ENCODE measurements at places on chromosomes 3 and 15.

DNA sequence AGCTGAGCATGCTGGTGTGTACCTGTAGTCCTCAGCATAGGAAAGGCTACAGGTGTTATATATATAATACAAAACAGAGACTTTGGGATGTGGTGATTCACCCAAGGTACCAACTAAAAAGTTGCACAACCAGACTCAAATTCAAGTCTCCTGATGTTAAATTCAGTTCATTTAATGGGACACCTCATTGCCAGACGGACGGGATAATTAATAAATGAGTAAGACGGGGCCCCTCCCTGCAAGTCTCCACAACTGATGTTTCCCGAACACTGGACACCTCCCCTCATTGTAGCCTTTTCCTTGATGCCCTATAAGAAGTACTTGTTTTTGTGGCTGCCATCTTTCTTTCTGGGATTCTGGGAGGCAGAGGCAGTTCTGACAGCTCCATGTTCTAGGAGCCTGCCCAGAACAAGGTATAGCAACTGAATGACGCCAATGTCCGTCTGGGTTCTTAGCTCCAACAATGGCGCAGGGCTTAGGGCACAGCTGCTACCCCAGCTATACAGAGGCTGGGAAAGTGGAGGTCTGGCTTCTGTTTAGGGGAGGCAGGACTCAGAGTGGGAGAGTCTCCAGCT lies 50.7 kb downstream of the CDC25A start:
- no peak for DNase-seq

DNA sequence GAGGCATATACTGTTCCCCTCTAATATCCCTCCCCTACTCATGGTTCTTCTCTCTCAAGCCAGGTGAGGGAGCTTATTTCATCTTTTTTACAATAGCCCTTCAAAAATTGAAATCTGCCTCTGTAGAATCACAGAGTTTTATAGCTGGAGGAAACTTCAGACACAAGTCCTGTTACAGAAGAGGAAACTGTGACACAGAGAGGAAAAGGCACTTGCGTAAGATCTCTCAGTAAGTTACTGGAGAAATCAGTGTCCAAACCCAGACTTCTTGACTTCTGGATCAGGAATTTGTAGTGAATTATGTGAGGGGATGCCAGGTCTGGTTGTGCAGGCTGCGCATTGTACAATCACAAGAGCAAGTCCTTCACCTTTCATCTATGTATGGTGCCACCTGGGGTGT lies 4.6 kb downstream of the FGD5 start:
- DNase-seq = no peak

DNA sequence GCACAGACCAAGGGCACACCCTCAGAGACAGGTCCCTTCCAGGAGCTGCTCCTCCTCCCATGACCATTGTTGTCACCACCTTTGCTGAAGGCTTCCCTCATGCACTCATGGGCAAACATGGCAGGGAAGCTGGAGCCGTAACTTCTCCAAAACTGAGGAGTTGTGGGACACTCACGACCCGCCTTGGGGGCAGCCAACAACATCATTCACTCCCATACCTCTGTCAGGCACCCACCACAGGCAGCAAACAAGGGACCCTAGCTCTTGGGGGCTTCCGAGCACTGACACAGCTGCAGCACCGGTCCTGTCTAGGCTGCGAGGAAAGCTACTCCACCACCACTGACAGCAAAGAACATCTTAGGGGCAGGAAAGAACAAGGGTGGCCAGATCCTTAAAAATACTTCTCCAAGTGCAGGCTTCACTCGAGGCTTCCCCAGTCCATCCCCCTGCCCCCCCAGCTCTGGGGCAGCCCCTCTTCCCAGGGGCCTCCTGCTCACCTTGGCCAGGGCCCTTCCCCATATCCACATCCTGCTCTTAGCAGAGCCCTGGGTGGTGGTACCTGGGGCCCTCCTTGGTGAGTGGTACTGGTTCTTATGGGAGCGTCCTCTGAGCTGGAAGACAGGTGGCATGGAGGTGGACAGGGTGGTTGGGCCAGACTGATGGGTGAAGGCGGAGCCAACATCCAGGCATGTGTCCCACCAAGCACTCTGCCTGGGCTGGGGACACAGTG lies 28.0 kb upstream of the DUSP7 start:
- DNase-seq = no peak

GRCh38 chr3:179971280-179971679 lies 65.5 kb downstream of the PEX5L start:
- no peak for DNase-seq

DNA sequence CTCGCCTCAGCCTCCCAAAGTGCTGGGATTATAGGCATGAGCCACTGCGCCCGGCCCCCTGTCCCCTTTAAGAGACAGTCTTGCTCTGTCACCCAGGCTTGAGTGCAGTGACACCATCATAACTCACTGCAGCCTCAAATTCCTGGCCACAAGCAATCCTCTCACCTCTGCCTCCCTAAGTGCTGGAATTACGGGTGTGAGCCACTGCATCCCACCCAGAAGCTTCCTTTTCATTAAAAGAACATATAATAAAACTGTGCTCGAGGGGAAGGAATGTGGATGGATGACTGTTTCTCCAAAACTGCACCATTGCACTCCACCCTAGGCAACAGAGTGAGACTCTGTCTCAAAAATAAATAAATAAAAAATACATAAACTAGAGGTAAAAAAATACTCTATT lies 70.1 kb downstream of the NCEH1 start:
- no peak for DNase-seq

DNA sequence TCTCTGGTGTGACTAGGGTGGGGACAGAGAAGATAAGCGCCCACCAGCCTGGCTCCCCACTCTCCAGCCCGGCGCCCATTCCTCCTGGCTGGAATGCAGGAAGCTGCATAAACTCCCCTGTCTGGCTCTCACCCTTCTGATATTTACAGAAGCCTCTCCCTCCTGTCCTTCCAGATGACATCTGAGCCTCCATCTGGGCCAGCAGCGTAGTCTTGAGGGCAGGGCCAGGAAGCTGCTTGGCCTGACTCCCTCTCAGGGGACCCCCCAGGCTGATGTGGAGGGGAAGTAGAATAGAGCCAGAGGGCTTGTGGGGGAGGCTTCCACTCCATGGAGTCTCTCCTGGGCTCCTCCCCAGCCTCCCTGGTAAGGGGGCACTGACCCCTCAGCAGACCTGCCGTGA lies 49.9 kb downstream of the LINGO1 start:
- no peak for DNase-seq

DNA sequence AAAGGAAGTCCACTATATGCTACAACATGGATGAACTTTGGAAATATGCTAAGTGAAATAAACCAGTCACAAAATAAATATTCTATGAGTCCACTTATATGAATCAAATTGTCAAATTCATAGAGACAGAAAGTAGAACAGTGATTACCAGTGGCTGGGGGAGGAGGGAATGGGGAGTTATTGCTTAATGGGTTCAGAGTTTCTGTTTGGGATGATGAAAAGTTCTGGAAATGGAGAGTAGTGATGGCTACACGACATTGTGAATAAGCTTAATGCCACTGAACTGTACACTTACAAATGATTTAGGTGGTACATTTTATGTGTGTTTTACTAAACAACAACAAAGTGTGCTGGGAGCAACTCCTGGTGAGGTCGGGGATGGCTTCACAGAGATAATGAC lies 38.1 kb downstream of the HOMER2 start:
- DNase-seq = no peak

GRCh38 chr3:53254509-53255422 lies 1.1 kb downstream of the TKT start:
- DNase-seq = no peak

GRCh38 chr3:169400874-169401273 lies 262.6 kb downstream of the MECOM start:
- DNase-seq = no peak

GRCh38 chr3:179672918-179673317 lies 20.1 kb downstream of the USP13 start:
- DNase-seq = no peak

GRCh38 chr15:90344662-90345061 lies 7.4 kb upstream of the ZNF774 start:
- DNase-seq = no peak

- no peak for DNase-seq
Measured at GRCh38 chr15:61816856-61817255, 243.4 kb downstream of the VPS13C start.

DNA sequence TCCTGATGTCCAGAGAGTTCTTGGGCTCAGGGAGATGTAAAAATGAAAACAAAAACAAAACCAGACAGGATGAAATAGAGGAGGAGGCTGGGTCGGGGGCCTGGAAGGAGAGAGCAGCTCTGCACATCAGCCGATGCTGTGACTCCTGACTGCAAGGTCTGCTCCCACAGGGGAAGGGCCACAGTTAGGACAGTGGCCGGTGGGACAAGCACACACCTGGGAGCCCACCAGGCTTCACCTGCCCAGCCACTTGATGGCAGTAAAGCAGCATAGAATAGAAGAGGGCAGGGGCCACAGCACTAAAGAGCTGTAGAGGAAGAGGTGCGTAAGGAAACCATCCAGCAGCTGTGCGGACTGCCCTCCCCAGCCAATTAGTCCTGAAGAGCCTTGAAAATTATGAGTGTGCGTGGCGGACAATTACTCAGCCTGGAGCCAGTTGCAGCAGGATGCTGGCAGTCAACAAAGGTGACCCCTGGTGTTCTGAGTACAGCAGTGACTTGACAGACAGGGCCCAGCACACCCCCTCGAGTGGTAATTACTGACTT lies 29.8 kb downstream of the ALS2CL start:
- DNase-seq = peak; percentile 62

DNA sequence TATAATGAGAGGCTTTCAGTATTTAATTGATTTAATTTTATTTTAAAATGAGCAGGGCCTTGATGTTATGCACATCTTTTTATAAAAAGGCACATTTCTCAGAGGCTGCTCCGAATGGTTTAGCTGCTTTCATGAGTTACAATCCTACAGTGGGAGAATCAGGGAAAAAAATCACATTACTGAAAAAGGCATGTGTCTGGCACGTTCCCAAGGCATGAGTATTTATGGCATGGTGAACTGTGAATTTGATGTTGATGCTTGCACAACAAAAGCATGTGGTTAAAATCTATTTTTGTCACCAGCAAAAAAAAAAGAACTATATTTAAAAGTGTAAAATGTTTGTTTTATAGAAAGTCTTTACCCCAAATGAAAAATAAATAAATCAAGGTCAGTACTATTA lies 485.2 kb upstream of the ROBO2 start:
- DNase-seq = no peak

DNA sequence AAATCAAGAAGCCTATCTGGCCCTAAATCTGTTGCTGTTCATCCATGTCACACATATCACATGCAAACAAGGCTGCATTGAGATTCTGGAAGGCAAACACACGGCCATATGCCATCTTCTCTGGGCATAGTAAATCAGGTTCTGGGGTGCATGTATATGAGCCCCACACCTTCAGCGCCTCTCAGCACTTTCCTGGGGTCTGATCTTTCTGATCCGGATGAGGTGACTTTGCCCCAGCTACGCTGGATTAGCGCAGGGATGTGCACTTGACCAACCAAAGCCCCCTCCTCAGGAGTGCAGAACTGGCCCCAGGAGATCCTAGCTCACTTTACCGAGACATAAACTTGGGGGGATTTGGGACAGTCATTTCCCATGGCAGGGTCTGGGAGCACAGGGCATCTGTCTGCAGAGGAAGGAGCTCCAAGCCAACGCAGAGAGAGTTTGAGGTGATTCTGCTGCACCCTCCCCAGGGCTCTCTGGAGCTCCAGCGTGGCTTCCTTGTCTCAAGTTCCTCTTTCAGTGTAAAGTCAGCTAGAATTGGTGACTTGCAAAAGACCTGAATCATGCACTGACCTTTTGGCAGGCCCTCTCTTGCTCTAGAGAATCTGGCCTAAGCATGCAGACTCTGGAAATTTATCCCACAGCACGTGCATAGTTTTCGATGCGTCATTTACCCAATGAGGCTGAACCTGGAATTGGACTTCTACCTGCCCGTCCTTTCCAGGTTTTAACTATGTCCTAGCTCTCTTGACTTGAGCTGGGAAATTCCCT lies 63.5 kb upstream of the KLF13 start:
- peak; percentile 35 for DNase-seq

DNA sequence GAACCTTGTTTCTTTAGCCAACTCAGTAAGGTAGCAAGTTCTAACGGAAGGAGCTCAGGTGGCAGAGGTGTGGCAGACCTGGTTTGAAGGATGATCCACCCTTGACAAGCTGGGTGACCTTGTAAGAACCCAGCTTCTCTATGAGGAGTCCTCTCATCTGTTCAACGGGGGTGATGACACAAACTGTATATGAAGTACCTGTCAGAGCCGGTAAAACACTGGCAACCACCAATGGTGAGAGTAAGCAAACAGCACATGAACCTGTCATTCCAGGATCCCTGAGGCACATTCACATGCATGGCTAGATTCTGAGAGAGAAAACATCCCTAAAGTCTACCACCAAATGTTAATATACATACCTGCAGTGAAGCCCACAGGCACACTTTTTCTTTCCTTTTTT lies 2.4 kb downstream of the SCAP start:
- no peak for DNase-seq

GRCh38 chr3:169432708-169433432 lies 230.6 kb downstream of the MECOM start:
- DNase-seq = no peak

DNA sequence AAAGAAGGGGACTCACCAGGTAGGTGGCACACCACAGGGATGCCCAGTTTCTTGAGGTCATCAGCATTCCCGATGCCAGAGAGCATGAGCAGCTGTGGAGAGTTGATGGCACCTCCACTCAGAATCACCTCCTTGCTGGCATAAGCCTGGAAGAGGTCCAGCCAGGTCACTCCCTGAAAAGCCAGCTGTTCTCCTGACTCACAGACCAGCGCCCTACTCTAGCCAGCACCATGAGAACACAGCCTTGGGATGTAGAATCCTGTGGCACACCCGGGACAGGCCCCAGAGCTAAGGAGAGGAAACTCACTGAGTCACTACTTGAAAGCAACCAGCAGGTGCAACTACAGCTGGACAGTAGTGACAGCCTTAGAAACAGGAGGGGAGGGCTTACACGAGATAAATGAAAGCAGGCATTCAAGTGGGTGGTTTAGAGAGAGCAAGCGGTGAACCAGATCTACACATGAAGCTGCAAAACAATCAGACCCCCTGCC lies 24.5 kb downstream of the CHDH start:
- no peak for DNase-seq

DNA sequence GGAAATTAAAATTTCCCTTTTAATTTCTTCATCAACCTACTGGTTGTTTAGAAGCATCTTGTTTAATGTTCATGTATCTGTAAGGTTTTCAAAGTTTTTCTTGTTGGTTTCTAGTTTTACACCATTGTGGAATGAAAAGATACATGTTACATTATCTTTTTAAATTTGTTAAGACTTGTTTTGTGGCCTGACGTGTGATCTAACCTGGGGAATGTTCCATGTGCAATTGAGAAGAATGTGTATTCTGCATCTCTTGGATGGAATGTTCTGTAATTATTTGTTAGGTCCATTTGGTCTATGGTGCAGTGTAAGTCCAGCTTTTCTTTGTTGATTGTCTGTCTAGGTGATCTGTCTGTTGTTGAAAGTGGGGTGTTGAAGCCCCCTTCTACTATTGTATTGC lies 45.7 kb downstream of the THSD4 start:
- DNase-seq = no peak

GRCh38 chr15:40347559-40348473 lies 3.0 kb upstream of the PHGR1 start:
- no peak for DNase-seq

DNA sequence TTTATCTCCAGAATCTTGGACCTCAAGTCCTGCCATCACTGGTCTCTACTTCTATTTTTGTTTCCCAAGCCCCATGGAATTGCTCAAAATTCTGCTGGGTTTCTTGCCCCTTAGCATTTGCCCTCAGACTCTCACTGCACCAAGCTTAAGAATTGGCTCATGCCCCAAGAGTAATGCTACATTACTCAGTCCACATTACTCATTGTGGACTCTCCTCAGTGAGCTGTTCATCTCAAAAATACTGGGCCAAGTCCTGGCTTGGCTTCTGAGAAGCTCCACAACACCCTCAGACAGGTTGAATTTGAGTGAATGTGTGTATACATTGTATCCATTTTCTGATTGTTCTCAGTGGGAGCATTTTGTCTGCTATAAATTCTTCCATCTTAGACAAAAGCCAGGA lies 364.4 kb upstream of the ARHGEF26 start:
- DNase-seq = no peak

Data from H1 (cell line).